ENCODE measurements at places on chromosomes 1 and 21.

GRCh38 chr21:38842079-38842478 lies 36.4 kb downstream of the ETS2 start:
- no peak for DNase-seq

- DNase-seq = no peak
Measured at GRCh38 chr1:27872802-27873551, 633 bp downstream of the THEMIS2 start.

DNA sequence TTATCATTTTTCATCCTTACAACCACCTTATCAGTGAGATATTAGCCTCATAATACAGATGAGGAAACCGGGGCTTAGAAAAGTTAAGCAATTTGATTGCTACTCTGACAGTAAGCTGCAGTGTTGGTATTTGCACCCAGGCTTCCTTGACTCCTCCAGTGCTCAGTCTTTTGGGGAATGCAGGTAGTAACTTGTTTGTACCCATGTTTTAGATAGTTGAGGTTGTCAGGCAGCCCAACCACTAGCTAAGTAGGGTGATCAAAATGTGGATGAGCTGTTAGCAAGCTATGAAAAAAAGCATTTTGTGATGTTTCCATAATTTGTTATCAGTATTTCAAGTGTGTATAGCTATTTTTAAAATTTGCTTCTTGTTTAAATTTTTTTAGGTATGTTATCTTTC lies 80.8 kb downstream of the SASS6 start:
- DNase-seq = no peak

DNA sequence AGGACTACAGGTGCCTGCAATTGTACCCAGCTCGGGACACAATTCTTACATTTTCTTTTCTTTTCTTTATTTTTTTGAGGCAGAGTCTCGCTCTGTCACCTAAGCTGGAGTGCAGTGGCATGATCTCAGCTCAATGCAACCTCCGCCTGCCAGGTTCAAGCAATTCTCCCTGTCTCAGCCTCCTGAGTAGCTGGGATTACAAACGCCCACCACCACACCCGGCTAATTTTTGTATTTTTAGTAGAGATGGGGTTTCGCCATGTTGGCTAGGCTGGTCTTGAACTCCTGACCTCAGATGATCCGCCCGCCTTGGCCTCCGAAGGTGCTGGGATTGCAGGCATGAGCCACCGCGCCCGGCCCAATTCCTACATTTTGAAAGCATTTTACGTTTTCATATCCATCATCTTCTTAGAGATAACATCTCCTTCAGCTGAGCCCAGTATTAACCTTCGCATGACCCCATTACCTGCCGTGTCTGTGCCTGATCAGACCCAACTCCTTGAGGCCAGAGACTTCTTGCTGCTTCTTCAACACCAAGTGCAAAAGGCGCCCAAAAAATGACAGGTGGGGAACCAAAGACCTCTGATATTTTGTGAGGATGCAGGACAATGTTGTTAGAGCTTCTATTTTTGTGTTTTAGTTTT lies 2.8 kb upstream of the ADAMTSL4 start:
- DNase-seq = no peak

DNA sequence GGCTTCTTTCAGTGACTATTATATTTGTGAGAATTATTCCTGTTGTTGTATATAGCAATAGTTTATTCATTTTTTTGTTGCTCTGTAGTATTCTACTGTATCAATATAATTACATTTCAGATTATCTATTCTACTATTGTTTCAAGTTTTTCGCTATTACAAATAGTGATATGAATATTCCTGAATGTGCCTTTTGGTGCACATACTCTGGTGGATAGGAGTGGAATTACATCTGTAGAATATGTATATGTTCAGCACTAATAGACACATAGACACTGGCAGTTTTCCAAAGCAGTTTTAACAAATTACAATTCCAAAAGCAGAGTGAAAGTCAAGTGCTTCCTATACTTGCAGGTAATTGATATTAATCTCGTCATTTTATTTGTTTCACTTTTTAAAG lies 696.2 kb upstream of the PRMT6 start:
- no peak for DNase-seq

DNA sequence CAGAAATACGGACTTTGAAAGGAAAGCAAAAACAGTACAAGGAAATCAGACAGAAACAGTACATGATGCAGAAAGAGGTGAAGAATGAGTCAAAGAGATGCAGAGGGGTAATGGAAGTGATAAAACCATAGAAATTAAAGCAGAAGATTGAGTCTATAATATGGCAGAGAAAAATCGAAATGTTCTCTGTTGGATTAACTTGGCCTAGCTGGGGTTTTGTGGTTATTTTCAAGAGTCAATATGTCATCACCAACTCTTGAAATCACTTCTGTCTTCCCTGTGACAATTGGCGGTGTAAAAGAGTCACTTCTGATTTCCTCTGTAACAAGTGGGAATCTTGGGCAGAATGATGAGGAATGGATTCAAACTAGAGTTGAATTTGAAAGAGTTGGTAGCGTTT lies 7.4 kb downstream of the YTHDF2 start:
- no peak for DNase-seq

DNA sequence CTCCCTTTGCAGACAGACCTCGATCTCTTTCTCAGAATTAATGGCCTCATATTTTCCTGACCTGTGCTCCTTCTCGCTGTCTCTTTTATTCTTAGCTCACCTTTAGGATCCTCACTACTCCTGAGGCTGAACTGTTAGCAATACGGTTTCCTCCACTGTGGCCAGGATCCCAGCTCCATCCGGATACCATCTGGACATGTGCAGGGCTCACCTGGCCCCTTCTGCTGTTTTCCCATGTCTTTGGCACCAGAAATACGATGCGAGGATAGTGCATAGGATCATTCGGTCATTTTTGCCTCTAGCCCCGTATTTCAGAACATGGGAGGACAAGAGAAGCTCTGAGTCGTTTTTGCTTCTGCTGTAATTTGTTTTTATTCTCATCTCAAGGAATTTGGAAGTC lies 108.5 kb upstream of the KIF26B start:
- no peak for DNase-seq

- no peak for DNase-seq
Measured at GRCh38 chr1:63906047-63906704, 132.4 kb downstream of the ROR1 start.

DNA sequence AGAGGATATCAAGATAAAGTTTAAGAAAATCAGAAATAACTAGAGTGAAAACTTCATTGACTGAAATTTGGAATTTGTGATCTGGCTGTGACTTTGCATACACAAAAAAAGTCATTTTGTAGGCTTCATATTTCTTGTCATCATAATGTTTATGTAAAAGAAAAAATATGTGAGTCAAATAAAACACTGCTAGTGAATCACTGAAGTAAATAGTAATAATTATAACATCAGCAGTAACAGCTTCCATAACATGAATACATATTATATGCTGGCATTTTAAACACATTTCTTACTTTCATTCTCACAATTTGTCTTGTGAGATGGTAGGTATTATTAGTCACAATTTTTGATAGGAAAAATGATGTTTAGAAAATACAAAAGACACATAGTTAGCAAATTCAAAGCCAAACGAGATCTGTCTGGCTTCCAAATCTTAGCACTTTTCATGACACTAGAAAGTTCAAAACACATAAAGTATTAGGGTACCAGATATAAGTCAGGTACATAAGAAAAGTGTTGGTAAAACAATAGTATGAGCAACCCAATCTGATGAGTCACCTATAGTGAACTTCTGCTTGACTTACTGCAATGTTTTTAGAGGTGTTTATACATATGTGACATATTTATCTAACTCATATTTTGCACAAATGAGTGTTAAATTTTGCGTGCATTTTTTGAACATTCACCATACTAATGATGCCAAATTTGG lies 241.0 kb upstream of the SNX7 start:
- no peak for DNase-seq

DNA sequence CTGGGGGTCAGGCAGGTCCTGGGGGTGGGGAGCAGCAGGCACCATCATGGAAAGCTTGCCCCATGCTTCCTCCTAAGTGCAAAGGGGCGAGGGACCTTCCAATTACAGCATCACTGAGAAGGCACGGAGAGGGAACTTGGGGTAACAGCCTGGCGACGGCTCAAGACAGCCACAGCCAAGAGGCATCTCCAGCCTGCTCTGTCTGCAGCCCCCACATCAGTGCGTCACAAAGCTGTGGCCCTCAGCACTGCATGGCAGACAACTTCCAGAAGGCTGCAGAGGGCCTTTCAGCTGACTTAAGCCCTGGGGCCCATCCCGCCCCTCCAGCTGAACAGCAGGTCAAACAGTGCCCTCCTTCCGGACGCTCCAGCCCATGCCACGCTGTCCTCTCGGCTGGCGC lies 13.2 kb upstream of the GPR153 start:
- DNase-seq = no peak

DNA sequence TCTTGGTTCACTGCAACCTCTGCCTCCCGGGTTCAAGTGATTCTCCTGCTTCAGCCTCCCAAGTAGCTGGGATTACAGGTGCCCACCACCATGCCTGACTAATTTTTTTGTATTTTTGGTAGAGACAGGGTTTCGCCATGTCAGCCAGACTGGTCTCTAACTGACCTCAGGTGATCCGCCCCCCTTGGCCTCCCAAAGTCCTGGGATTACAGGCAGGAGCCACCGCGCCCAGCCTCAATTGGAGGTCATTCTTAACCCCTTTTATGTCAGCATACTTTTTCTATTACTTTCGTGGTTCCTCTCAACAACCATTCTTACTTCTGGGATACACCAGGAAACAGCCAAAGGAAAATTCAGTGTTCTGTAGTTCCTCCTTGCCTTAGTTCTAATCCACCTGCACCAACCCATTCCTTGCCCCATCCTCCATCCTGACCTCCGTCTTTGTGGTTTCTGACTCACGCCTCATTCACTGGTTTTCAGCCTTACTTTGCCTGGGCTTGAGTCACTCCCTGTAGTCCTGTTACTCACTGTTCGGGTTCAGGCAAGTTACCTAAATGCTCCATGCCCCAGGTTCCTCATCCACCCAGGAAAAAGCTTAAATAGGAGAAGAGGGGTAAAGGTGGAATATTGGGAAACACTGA lies 12.9 kb upstream of the BCL10 start:
- DNase-seq = no peak

- no peak for DNase-seq
Measured at GRCh38 chr1:18013216-18013615, 94.4 kb upstream of the IGSF21 start.

DNA sequence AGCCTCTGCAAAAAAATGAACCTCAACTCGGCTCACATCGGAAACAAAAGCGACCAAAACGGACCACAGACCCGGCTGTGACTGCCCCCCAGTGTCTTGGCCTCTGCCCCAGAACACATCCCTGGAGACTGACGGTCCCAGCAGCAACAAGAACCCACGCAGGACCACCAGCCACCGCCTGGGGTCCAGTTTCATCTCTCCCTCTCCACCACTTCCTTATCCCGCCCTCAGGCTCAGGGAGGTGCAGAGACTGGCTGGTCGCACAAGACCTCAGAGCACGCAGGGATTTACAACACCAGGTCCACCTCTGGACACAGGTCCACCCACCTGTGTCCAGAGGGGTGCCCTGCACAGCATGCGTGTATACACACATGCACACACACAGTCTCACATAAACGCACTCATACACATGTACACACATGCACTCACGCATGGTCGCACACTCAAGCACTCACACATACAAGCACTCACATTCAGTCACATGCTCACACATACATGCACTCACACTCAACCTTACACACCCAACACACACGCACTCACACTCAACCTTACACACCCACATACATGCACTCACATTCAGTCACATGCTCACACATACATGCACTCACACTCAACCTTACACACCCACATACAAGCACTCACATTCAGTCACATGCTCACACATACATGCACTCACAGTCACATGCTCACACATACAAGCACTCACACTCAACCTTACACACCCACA lies 18.6 kb upstream of the TMEM52 start:
- DNase-seq = no peak

DNA sequence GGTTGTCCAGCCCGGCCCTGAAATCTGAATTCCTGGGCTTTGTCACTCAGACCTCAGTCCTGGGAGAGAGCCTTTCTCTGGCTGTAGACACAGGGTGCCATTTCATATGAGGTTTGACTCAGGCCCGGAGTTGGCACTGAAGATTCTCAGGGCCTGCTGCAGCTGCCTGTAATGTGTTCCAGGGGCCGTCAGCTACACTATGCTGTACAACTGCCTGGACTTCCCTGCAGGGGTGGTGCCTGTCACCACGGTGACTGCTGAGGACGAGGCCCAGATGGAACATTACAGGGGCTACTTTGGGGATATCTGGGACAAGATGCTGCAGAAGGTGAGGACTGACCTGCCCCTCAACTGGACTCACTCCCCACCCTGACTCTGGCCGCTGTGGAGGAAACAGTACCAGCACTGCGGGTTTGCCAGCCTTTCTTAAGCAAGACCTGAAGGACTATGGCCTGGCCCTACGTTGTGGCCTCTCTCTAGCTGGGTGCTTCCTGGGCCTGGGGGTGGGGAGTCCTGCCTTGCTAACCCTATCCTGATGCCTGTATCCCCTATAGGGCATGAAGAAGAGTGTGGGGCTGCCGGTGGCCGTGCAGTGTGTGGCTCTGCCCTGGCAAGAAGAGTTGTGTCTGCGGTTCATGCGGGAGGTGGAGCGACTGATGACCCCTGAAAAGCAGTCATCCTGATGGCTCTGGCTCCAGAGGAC lies 18.9 kb downstream of the FAAH start:
- DNase-seq = no peak

DNA sequence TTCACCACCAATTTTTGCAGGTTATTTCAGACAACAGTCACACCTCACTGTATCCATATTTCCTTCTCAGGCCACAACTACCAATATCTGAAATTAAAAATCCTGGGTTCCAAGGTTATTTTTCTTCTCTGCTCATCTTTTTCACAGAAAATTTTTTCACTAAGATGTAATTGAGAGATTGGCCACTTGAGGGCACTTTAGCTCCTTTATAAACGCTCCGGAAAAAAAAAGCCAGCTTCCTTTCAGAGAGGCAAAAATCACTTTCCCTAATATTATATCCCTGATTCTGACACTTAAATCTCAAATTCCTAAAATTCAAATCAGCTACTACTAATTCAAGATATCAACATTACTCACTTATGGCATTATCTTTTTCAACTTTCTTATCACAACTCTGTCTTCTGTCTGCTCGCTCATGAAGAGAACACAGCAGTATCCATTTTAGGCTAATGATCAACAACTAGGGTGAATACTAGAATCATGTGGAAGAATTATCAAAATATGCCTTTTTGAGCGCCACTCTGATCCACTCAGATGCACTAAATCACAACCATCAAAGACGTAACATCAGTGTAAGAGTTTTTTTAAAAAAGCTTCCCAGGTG lies 101.4 kb upstream of the RGS1 start:
- DNase-seq = no peak

DNA sequence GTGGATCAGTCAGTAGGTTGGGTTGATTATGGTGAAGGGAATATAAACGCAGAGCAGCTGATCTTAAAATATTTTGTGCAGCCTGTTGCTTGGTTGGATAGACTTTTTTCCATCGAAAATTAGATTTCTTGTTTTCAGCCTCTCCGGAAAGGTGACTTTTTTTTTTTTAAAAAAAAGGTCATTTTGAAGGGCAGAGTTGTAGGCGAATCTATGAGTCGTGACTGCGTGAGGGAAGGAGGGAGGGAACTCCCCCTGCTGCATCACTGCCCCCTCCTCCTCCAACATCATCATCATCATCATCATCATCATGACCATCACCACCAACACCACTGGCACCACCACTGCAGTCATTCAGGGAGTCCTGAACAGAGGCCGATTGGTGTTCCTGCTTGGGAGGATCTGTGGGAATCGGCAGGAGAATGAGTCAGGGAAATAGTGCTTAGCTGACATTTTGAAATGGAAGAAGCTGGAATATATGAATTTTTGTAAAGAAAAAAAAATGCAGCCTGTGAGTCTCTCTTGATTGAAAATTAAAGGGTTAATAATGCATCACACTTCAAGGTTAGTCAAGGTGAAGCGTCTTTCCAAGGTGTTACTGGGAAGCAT lies 1.2 kb downstream of the ATP1B1 start:
- no peak for DNase-seq

GRCh38 chr21:42533306-42533962 lies 19.8 kb downstream of the SLC37A1 start:
- no peak for DNase-seq
